Stimulated activated CD4-positive, alpha-beta T cell treated with anti-CD3 and anti-CD28 coated beads, TNF-alpha, amount 100 ng/mL, for 48 hours (primary cell): ENCODE measurements at places on chromosomes 1 and 21.

DNA sequence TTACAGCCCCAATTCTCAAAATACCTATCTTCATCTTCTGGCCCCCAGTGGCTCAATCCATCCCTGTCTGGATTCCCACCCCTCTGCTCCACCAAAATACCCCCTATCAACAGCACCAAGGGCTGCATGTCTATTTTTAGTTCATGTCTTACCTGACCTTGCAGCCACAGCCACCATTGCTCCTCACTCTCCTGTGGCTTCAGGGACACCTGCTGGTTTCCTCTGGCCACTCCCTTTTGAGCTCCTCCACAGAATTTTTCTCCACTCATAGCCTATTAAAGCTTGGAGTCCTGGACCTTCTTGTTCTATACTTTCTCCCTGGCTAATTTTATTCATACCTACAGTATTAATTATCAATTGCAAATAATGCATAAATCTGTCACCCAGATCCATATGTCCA is 125.3 kb upstream of the NGF start:
- no peak for DNase-seq

- DNase-seq, result peak; percentile 85
Observed at GRCh38 chr1:62436039-62436465, 797 bp upstream of the USP1 start.

GRCh38 chr1:48552903-48553606 is 81.1 kb upstream of the SPATA6 start:
- no peak for DNase-seq

DNA sequence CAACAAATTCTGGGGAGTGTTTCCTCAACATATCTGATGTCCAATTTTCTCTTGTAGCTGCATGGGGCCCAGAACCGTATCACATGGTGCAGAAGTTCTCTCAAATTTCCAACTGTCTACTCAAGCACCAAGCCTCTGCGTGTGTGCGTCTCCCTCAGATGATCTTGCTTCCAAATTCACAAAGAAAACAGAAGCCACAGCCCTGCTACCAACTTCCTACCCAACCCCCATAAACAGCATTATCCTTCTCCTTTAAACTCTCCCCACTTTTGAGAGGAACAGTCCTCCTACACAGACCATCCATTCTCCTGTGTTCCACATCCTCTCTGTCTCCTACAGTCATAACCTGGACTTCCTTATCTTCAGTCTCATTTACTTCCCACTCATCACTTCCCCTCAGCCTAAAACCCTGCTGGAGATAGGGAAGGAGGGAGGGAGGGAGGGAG is 354.1 kb downstream of the SMYD3 start:
- DNase-seq, result no peak

GRCh38 chr1:154831462-154831861 is 38.6 kb downstream of the KCNN3 start:
- DNase-seq, result no peak

DNA sequence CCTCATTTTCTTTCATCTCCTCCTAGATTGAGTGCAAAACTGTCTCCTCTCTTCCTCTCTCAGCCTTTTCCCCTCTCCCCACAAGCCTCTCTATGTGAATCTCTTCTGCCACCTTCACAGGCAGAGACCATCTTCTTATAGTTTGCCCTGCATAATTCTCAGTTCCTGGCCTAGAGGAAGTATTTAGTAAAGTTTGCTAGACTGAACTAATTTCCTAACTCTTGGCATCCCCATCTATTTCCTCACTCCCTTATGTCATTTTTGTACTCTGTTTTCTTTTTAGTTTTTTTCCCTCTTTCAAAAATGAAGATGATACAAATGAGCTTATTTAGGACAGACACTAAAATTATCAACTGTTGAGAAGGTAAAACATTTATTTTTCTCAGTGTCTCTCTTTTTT is 66.0 kb downstream of the XCL2 start:
- DNase-seq, result no peak

DNA sequence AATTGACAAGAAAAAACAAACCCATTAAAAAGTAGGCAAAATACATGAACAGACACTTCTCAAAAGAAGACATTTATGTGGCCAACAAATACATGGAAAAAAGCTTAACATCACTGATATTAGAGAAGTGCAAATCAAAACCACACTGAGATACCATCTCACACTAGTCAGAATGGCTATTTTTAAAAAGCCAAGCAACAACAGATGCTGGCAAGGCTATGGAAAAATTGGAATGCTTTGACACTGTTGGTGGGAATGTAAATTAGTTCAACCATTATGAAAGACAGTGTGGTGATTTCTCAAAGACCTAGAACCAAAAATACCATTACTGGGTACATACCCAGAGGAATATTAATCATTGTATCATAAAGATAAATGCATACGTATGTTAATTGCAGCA is 641.1 kb upstream of the B3GALT2 start:
- no peak for DNase-seq

DNA sequence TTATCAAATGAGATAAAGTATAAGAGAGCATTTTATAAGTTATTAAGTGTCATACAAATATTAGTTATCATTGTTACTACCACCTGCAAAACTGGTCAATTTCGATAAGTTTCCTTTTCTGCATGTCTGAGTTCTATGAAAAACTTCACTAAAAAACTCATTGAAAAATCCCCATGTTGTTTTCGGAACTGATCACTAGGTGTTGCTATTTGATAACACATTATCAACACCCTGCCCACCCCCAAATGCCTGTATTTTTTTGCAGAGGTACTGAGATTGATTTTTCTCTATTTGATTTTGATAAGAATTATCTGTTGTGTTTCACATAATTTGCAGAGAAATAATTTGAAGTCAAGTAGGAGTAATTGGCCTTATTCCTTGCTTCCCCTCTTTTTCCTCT is 22.1 kb upstream of the DISP1 start:
- DNase-seq, result no peak

DNA sequence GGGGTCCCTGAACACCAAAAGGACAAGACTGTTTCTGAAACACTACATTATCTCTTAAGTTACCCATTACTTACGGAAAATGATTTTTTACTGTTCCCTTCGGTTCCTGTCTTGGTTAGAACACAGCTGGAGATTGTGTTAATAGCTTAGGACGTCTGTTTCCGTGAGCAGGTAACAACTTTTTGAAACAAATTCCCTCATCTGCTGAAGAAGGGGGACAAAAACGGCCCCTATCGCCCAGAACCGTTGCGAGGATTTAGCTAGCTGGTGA is 67.8 kb downstream of the SLC35A3 start:
- no peak for DNase-seq

GRCh38 chr1:12087797-12088314 is 24.8 kb downstream of the TNFRSF8 start:
- no peak for DNase-seq

- DNase-seq, result no peak
Observed at GRCh38 chr1:87474098-87474497, 145.4 kb downstream of the LMO4 start.

- no peak for DNase-seq
Observed at GRCh38 chr1:182217967-182218366, 156.5 kb upstream of the ZNF648 start.

DNA sequence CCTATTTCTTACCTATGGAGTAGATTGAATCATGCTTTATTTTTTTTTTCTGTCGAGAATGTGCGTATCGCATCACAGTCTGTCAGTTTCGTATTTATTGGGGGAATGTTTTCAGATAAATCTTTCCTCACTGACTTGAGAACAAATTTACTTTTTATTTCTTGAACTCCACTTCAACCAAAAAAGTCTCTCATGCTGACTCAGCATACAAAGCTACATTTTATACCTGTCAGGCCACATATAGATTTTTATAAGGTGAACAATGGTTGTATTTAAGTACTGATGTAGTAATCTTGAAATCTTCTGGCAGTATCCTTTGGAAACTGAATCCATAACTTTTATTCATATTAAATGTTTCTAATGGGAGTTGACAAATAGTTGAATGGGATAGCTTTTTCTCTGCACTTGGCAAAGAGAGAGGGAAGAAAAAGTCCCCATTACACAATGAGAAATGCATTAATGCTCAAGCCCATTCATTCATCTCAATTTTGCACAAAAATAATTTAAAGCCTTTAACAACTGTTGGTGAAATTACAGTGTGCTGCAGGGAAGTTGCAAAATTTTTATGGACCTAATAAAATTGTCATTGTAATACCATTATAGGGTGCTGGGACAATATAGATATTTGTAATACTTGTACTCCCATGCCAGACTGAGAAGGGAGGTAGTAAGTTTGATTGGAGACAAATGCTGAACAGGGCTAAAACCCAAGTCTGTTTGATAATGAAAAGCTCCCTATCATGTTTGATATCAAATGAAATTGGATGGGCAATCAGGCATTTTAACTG is 367.6 kb downstream of the HLX start:
- DNase-seq, result no peak

DNA sequence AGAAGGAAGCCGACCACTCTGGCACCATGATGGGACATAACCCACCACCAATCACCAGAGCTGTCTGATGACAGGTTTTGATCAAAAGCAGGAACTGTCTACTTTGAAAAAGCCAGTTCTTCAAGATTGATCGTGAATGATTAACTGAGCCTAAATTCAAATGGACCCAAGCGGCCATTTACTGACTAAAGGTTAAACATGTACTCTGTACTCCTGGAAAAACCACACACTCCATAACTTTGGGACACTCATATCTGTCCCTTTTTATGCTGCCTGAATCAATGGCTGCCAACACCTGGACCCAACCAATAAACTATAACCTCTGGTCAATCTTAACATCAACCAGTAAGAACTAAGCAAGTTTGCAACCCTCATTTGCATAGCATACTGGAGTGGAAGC is 206.6 kb downstream of the URB2 start:
- no peak for DNase-seq

GRCh38 chr1:223556414-223557129 is 108.9 kb downstream of the CAPN8 start:
- DNase-seq, result peak; percentile 23

DNA sequence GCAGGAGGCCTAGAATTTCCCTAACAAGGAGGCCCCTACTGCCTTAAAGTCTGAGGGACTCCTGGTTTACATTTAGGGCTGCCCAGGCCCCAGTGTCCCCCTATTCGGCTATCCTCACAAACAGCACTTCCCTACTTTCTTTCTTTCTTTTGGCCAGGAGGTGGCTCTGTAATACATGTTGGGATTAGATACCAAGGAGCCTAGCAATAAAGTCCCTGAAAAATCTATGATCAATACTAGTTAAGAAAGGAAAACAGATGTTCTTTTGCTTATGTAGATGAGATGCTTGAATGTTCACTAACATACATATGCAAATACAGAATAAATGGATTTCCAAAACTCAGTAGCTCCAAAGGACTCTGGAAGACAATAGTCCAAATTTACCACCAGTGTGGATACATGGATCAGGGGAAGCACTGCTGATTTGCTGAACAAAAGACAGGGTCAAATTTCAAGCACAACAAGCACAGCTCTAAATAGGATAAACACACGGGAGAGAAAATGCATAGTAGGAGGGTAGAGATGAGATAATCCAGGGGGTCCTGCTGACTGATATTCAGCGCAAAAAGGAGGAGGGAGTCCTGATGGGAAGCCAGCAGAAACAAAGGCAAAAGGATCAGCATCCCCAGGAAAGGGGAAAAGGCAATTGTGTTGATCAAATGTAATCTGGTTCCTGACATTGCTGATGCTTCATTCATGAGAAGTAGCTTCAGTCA is 240.0 kb downstream of the NUF2 start:
- DNase-seq, result no peak

DNA sequence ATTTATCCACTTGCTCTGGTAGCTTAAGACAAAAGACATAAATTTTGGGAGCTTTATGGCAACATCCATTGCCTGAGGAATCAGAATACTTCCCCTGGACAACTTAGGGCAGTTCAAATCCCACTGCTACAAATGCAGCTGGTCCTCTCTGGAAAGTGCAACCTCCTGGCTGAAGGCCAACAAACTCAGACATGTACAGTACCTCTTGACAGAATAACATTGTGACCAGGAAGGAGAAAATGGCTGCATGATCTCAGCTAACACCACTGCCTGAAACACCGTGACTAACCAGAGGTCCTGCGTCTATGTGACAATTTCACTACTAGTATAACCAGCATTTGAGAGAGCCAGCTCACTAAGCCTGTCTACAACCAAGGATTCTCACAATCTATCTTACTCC is 218.9 kb downstream of the CRB1 start:
- DNase-seq, result no peak

DNA sequence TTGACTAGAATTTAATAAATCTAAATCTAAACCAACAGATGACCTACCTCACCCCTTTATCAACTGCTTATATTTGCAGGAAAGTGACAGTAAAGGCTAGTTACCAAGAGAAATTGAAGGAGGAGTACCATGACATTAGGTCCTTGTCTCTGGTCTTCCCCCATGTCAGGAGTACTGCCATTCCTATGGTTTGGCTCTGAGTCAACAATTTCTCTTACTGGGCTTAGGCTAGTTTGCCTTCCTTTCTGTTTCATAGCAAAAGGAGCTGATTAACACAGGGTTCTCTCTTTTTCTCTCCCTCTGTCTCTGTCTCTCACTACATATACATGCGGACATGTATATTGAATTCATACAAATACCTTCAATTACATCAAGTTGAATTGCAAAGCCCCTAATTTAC is 579.9 kb downstream of the DPYD start:
- no peak for DNase-seq

- DNase-seq, result no peak
Observed at GRCh38 chr1:226432586-226433340, 24.9 kb upstream of the PARP1 start.

DNA sequence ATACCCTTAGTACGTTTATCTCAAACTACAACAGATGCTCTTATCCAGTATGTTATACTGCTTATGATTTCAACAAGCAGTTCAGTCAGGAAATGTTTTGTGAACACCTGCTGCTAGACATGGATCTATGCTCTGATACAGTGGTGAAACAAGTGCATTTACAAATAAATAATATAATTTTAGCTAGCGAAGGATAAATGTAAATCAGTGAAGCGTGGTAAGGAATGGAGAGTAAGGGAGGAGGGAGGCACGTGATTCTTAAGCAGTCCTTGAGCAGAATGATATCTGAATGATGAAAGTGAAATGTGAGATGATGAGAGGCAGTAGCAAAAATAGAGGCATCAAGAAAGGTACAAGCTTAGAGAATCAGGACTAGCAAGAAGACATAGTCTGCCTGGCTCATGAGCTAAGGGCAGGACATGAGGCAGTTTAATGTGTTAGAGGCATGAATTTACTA is 6.3 kb downstream of the TSNAX start:
- DNase-seq, result no peak

- DNase-seq, result no peak
Observed at GRCh38 chr1:31909691-31910090, 28.5 kb downstream of the PTP4A2 start.

GRCh38 chr1:208892147-208892546 is 648.0 kb upstream of the PLXNA2 start:
- DNase-seq, result no peak

DNA sequence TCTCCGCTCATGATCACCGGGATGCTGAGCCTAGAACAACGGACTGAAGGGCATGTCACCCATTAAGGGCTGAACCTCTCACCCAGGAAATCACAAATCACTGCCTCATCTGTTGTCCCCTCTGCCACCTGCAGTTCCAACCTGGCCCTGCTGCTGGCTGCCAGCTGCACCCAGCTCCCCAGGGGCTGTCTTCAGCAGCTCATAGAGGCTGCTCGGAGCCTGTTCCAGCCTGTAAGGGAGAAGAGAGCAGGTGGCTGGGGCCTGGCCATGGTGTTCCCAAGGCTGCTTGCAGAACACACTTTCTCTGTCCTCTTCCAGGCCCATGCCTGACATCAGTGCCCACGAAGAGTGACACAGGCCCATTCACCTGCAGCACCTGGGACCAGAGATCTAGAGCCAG is 44.5 kb upstream of the DISP3 start:
- no peak for DNase-seq
